Urothelium cell line (cell line): ENCODE measurements at places on chromosomes 6 and 20.

DNA sequence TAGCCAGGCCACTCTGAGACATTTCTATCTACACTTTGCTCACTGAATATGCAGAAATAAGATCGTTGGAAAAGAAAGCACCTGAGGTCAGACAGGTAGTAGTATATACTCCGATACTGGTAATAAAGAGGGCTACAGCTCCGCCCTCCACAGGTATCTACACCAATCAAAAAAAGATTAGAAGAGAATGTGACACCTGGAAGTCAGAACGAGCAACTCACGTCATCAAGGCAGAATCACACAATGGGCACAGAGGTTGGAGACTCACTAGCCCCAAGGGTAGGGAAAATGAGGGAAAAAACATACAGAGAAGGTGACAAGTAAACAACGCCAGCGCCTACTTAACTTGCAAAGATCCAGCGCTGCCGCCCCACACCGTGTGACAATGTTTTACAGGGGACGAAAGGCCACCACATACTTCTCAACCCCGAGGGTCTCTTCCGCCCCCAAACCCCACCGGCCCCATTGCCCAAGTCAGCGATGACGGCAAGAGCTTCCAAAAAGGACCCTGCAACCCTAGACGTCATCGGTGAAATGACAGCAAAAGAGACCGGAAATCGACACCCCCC lies 653 bp downstream of the LMBRD1 start:
- peak; percentile 25 for DNase-seq

- DNase-seq = no peak
Observed at GRCh38 chr6:967701-968100, 274.8 kb upstream of the EXOC2 start.

DNA sequence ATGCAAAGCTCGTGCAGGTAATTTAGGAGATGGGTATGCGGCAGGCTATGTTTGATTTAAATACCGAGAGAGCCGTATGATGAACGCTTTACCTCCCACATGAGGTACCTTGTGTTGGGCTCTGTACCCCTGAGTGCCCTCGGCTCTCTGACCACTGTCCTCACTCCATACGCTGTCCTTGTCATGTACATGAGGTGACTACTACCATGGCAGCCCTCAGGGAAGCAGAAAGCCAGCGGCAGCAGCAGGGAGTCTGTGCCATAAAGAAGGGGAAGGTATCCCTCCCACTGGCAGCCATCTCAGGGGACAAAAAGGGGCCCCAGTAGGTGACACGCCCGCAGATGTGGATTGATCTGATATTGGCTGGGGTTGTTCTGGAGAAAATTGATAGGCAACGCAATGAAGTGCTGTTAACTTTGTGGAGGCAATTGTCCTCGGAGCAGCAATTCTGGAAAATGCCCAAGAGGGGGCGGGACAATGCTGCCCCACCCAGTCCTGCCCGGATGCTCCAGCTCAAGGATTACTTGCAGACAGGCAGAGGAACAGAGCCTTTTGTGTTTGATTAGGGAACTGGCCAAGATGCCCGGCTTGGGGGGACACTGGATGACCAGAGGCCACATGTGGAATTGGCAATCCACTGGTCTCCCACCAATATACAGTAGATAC lies 38.0 kb upstream of the HSF2 start:
- DNase-seq = no peak

GRCh38 chr6:56076033-56076432 lies 171.3 kb downstream of the COL21A1 start:
- DNase-seq = no peak

DNA sequence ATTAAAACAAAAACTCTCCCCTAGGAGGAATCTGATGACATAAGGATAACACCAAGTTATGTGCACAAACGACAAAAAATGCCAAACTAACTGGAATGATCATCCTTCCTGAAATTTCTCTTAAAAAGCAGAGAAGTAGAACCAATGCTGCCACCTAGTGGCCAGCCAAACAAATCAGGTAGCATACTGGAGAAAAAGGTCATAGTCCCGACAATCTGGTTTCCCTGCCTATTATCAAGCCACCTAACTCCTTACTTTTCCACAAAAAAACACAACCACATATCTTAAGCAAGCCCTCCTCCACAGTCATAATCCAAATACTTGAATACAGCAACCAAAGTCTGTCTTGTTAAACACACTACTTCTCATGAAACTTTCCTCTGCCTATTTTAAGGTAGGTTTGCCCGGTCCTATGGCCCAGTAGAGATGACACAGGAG lies 5.3 kb downstream of the OARD1 start:
- DNase-seq = peak; percentile 55

- DNase-seq = no peak
Observed at GRCh38 chr6:129099696-129100095, 216.8 kb downstream of the LAMA2 start.

DNA sequence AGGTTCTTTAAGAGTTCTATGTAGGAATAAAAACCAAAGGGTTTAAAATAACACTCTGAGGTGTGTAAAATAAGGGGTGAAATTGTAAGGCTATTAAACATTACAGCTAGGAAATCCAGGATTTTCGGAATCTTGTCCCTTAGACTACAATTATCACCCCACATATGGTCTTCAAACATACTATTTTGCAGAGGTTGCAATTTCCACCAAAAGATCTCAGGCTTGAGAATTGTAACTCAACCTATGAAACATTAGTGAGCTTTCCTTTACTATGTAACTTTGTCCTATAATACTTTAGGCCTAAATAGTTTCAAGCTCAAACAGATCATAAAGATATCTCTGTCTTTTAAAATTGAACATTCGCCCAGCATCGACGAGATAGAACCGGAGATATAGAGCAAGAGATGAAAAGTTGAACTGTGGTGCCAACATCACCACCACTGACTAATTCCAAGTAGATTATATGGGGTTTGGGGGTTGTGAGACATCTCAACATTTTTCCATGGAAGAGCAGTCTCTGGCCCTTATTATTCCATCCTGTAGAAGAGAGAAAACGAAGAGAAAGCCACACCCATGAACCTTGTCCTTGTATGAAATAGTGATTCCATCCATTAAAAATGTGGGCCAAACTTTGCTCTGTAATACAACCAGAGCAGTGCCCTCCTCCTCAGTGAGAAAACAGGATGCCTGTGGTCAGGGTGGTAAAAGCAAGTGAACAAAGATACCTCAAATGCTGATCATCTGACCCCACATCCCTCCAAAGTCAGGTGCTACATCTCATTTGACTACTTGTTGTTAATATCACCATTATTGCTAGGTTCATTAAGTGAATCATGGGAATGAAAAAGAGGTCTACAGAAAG lies 284.5 kb upstream of the GJE1 start:
- DNase-seq = peak; percentile 44

DNA sequence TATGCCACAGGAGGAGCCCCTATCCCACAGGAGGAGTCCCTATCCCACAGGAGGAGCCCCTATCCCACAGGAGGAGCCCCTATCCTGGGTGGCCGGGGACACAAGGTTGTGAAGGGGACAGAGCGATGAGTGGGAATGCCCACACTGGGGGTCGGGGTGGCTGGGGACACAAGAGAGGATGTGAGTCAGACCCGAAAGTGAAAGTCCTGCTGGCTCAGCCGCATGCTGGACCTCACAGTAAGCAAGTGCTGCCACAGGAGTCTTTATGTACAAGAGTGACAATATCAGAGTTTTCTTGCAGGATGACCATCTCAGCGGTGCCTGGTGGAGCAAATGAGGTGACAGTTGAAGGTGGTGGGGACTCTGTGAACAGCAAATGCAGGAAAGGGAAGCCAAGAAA lies 93.7 kb downstream of the PSMB1 start:
- DNase-seq = peak; percentile 54

DNA sequence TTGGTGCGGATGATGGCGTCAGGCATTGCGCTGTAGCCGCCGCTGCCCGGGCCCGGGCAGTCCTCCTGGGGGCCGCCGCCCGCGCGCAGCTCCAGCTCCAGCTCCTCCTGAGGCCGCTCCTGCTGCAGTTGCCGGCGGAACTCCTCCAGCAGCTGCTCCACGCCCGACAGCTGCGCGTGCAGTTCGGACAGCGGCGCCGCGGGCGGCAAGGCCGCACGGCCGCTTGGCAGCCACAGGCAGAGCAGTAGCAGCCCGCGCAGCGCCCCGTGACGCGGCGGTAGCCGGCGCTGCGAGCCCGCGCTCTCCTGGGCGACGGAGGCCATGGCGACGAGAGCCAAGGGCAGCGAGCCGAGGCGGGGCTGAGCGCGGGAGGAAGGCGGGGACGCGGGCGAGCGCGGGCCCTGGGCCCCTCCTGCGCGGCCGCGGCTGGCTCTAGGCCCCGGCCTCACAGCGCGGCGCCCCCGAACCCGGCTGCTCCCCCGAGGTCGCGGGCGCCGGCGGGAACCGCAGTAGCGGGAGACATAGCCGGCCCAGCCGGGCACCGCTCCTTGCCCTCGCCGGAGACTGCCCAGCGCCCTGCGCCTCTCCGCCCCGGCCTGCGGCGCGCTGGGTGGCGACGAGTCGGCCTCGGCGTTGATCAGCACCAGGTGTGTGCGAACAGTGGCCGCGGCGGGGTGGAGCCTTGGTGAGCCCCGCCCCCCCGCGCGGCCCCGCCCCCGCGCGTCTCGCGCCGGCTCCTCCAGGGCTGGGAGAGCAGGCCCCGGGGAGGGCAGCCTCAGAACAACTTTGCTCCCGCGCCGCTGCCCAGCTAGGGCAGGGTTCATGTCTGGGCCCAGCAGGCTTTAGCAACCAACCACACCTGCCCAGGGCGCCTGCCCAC lies at the start of gene LRP11:
TSS of gene LRP11 (minus strand) at position 662 of the 880 bp plus-strand sequence. CDS start at position 323, 339 bp downstream.
- DNase-seq = peak; percentile 95
